ENCODE measurements at places on chromosomes 16 and 17.

DNA sequence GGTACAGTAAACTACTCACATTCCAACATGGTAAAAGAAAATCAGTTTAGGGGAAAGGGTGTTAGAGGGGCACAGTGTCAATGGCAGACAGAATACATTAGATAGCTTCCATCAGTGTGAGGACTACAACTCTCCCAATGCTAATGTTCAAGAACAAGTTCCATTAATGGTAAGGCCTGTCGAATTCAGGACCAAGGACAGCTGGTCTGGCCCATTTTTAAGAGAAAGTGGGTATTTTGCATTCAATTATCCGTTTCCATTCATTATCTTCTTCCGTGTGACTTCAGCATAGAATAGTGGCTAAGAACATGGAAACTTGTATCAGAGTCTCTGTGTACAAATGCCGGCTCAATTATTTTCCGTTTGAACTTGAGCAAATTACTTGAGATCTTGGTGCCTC lies 98.4 kb downstream of the XYLT1 start:
- no peak for DNase-seq

DNA sequence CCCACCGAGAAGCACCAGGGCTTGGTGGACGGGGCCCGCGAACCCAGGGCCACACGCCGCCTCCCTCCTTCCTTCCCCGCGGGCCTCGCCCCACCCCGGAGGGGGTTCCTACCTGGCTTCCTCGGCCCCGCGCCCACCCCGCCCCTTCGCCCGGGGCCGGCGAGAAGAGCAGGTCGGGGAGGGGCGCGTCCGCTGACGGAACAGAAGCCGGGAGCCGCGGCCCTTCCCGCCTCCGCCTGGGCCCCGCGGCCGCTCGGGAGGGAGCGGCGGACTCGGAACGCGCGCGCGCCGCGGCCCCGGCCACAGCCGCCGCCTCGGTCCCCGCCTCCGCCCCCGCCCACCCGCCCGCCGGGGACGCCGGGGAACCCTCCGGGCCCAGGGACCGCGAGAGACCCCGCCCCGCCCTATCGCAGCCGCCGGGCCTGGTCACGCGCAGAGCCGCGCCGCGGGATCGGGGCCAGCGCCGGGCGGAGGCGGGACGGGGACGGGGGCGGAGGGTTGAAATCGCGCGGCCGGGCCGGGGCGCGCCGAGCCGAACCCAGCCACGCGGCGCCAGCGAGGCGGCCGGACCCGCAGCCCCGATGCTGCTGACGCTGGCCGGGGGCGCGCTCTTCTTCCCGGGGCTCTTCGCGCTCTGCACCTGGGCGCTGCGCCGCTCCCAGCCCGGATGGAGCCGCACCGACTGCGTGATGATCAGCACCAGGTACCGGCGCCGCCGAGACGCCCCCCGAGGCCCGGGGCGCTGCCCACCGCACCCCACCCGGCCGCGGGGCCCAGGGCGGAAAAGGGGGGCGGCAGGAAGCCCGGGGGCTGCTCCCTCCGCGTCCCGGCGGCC lies at the start of gene TLCD3A:
TLCD3A (plus strand) TSS at position 530 of the 835 bp plus-strand sequence; CDS start at position 582, 52 bp downstream.
- peak; percentile 53 for DNase-seq

- DNase-seq = peak; percentile 76
Observed at GRCh38 chr16:81817789-81818567, 38.9 kb downstream of the PLCG2 start.

- DNase-seq = no peak
Observed at GRCh38 chr16:27924411-27925118, 138.9 kb downstream of the GSG1L start.

DNA sequence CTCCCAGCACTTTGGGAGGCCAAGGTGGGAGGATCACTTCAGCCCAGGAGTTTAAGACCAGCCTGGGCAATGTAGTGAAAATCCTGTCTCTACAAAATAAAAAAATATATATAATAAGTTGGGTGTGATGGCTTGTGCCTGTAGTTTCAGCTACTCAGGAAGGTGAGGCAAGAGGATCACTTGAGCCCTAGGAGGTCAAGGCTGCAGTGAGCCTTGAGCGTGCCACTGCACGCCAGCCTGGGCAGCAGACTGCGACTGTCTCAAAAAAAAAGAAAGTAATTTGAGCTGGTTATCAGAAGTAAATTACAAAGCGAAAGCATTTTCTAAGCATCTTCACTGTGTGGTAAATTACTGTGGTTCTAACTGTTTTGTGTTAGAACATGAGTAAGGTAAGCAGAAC lies 66.2 kb downstream of the NQO1 start:
- DNase-seq = no peak

DNA sequence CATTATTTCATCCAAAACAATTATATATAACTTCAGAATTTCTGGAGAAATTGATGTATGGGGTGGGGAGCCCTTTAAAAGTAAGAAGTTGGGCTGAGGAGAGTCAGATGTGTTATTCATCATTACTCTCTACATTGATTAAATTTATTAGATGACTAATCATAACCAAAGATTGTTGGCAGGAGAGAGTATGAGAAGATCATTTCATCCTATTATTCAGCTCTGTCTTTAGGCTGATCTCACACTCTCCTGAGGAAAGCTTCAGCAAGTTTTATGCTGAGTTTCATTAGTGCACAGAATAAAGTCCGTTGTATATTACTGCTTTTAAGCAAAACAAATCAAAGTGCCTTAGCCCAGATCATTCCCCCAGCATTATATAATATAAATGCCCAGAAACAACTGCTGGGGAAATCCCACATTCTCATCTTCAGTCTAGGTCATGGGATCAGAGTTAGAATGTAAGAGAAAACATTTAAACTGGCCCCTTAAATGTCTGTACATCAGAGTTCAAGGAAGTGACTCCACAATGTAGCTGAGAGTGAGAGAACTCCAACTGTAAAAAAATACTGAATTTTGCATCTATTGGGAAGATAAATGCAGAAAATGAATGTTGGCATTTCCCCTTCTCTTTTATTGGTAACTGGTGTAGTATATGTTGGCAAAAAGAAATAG lies 130.1 kb upstream of the HLF start:
- no peak for DNase-seq

DNA sequence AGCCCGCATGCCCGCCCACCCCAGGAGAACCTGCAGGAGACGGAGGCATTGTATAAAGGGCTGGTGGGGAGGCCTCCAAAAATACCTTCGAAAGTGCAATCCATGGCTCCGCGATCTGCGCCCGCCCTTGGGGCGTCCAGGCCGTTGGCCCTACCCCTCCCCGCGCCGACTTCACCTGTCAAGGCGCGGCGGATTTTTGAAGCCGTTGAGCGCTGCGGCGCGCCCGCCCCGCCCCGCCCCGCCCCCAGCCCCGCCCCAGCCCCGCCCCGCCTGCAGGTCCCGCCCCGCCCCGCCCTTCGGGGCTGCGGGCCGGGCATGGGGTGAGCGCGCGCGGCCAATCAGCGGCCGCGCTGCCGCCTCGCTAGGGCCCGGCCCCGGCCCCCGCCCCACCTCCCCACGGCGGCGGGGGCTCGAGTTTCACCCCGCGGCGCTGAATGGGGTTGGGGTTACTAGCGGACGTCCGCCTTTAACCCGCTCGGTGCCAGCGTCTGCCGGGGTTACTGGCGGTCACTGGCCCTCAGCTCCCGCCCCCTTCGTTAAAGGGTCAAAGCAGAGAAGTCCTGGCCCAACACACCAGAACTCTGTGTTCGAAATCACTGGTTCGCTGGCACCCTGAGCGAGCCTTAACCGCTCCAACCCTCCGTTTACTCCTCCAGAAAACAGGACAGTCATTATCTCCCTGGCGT lies 13.2 kb downstream of the SREBF1 start:
- DNase-seq = peak; percentile 96

DNA sequence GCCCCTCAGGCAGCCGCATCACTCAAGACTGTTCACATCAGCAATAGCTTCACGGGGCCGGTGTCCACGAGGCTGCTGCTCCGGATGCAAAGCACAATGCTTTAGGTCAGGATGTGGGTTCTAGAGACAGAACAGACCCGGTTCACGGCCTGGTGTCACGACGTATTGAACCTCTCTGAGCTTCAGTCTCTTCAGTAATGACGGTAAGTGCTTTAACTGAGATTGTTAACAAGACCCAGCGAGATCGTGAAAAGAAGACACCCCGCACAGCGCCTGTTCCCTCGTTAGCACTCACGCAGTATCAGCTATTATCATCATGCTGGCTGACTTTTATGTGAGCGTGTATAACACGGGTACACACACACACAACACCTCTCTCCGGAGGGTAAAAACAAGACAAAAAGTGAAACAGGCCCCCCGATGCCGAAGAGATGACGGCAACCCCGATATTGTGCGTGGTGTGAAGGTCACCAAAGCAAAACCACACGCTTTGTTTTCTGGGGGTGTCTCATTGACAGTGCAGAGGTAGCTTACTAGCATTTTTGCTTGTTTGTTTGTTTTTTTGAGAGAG lies 21.4 kb upstream of the ABR start:
- no peak for DNase-seq
